Activated CD4-positive, alpha-beta memory T cell treated with anti-CD3 and anti-CD28 coated beads, Interleukin-2, amount 10 ng/mL, durations not matched to agents 7 days and 5 days (primary cell): ENCODE measurements at places on chromosomes 1 and 21. TPM values are rescaled to one million over a fixed set of nuclear protein-coding genes. Genes with fewer than 3 reads are reported as not detected.

The CLIC4 gene
- 28.9 TPM for total RNA-seq

The GPR25 gene
- total RNA-seq: not detected

The CGN gene
- 0.96 TPM for total RNA-seq

The NGF gene
- not detected for total RNA-seq

The GPX7 gene
- total RNA-seq: 21.2 TPM

The KCNE1 gene
- not detected for total RNA-seq

The MYOCOS gene
- total RNA-seq: 0.18 TPM

The SIPA1L2 gene
- 0.93 TPM for total RNA-seq

The ALPL gene
- not detected for total RNA-seq

The DONSON gene
- 35.5 TPM for total RNA-seq

The BRDT gene
- total RNA-seq: 0.18 TPM

The FCAMR gene
- total RNA-seq: not detected

The SIM2 gene
- total RNA-seq: 0.68 TPM

The MEF2D gene
- 52.1 TPM for total RNA-seq

The C1orf56 gene
- total RNA-seq: 1.2 TPM

The BEND5 gene
- 0.80 TPM for total RNA-seq

The STPG1 gene
- total RNA-seq: 9.1 TPM

The GLRX2 gene
- 16.1 TPM for total RNA-seq

The MAP7D1 gene
- 215 TPM for total RNA-seq

The ANGPTL1 gene
- not detected for total RNA-seq

The RBM11 gene
- total RNA-seq: 0.38 TPM

The REN gene
- total RNA-seq: not detected

The NPL gene
- 5.0 TPM for total RNA-seq

The ITGB2 gene
- 642 TPM for total RNA-seq

The CLSTN1 gene
- 102 TPM for total RNA-seq

The OLFML3 gene
- total RNA-seq: 0.45 TPM

The GBP5 gene
- 234 TPM for total RNA-seq

The CLCA4 gene
- total RNA-seq: not detected

The COL11A1 gene
- not detected for total RNA-seq

The FCRLB gene
- total RNA-seq: 0.35 TPM

The KHDC4 gene
- 63.8 TPM for total RNA-seq

The WNT2B gene
- total RNA-seq: 0.15 TPM
